ENCODE measurements at places on chromosomes 6 and 20. TPM values are rescaled to one million over a fixed set of nuclear protein-coding genes. Genes with fewer than 3 reads are reported as not detected.

Gene TRERF1
- total RNA-seq, result 6.4 TPM

Gene SCRT2
- total RNA-seq, result 2.9 TPM

Gene NCOA3
- total RNA-seq, result 26.0 TPM

Gene RUNX2
- 0.54 TPM for total RNA-seq

Gene EMILIN3
- 4.8 TPM for total RNA-seq

Gene NKX2-4
- not detected for total RNA-seq

Gene KIAA1755
- total RNA-seq, result 5.6 TPM

Gene KHDRBS2
- 35.1 TPM for total RNA-seq

Gene MOXD1
- total RNA-seq, result 4.5 TPM

Gene NDRG3
- total RNA-seq, result 44.5 TPM

Gene VSTM2L
- total RNA-seq, result 52.6 TPM

Gene VIP
- 0.18 TPM for total RNA-seq

Gene TEAD3
- total RNA-seq, result 2.1 TPM

Gene TRIM31
- total RNA-seq, result not detected

Gene ANKEF1
- total RNA-seq, result 3.5 TPM

Gene AMD1
- 71.0 TPM for total RNA-seq

Gene SLPI
- 0.82 TPM for total RNA-seq

Gene WFDC5
- not detected for total RNA-seq

Gene UBE2C
- total RNA-seq, result 14.1 TPM

Gene ABHD16B
- not detected for total RNA-seq

Gene BIRC7
- not detected for total RNA-seq

Gene AVP
- not detected for total RNA-seq

Gene C4B
- total RNA-seq, result 8.6 TPM

Gene TGM3
- 0.27 TPM for total RNA-seq

Gene HLA-DRB5
- total RNA-seq, result not detected

Gene FNDC11
- total RNA-seq, result 0.73 TPM

Gene SMIM26
- total RNA-seq, result 49.7 TPM

Gene TTK
- total RNA-seq, result 14.0 TPM

Gene LTA
- not detected for total RNA-seq

Gene HCK
- total RNA-seq, result 2.6 TPM

Gene TOX2
- 0.54 TPM for total RNA-seq

Gene OR2J3
- total RNA-seq, result not detected

Gene OOEP
- total RNA-seq, result not detected

Gene IMPG1
- 0.36 TPM for total RNA-seq

Gene C6orf52
- total RNA-seq, result 1.5 TPM

Gene PTPN1
- 13.9 TPM for total RNA-seq

Gene SLC22A3
- 4.3 TPM for total RNA-seq

Gene TSBP1
- not detected for total RNA-seq

Gene ACSS1
- total RNA-seq, result 13.5 TPM

Gene TMEM170B
- 42.9 TPM for total RNA-seq

Gene EDN1
- total RNA-seq, result 6.3 TPM

Gene WFDC12
- not detected for total RNA-seq

Gene LGSN
- not detected for total RNA-seq

Gene CD24
- total RNA-seq, result 430 TPM

Gene PANK2
- total RNA-seq, result 34.8 TPM

Gene EPHA7
- 167 TPM for total RNA-seq

Gene SLC4A11
- 0.36 TPM for total RNA-seq

Gene TBXT
- total RNA-seq, result not detected

Gene PLA2G7
- total RNA-seq, result 5.8 TPM
